ENCODE measurements at places on chromosomes 4 and X.
A peak's percentile ranks its signal among the peaks of the same experiment; 100 is the strongest.

DNA sequence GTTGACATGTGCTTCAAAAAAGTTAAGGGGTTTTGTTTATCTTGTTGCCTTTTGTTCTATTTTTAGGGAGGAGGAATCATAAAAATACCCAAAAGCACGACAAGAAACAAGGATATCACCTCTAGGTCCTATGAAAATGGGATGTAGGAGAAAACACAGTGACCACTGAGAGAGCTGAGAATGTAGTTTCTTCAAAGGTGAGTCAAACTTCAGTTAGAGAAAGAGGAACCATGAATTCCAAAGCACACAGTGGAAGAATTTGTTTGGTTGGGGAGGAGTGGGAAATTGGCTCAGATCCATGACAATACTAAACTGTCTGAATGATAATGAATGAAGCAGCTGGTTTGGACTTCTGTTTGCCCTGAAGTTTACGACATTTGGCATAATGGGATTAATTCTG is 19.1 kb upstream of the FRYL start:
- no peak for DNase-seq

DNA sequence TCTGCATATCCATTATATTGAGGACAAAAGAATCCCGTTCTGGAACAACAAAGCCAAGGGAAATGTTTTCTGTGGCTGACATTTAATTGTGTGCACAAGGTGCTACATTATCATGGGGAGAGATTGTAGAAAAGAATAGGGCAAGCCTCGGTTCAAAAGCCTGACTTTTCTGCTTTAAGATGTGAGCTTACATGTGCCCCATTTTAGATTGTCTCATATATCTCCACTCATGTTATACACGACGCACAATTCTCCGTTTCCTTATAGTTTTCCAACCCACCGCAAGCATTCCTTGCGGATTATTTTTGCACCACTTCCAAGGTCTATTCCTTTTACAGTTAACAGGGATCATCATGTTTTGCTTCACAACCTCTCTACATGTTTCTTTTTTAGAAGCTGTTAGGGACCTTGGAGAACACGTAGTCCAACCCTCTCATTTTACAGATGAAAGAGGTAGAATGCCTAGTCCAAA is 99.6 kb upstream of the MAML3 start:
- DNase-seq: no peak

DNA sequence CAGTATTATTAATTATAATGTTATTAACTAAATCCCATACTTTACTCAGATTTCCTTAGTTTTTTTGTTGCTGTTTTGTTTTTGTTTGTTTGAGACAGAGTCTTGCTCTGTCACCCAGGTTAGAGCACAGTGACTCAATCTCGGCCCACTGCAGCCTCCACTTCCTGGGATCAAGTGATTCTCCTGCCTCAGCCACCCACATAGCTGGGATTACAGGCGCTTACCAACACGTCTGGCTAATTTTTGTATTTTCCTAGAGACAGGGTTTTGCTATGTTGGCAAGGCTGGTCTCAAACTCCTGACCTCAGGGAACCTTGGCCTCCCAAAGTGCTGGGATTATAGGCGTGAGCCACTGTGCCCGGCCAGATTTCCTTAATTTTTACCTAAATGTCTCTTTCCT is 72.2 kb downstream of the ANAPC4 start:
- no peak for DNase-seq

DNA sequence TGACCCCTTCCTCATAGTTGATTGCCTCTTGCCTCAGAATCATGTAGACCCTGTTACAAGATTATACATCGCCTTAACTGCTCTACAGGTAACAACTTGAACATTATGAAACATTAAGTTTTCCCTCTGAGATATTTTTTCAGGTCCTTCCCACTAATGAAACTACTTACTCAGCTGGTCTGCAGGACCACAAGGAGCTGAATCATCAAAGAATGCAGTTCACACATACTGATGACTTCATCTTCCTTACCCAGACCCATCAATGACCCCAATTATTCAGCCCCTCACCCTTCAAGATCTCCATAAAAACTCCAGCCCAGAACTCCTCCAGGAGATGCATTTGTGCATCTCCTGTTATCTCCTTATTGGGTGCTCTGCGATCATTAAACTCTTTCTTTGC is 720.9 kb downstream of the RAPGEF2 start:
- DNase-seq: no peak

GRCh38 chr4:36026348-36026880 is 217.9 kb downstream of the ARAP2 start:
- no peak for DNase-seq

DNA sequence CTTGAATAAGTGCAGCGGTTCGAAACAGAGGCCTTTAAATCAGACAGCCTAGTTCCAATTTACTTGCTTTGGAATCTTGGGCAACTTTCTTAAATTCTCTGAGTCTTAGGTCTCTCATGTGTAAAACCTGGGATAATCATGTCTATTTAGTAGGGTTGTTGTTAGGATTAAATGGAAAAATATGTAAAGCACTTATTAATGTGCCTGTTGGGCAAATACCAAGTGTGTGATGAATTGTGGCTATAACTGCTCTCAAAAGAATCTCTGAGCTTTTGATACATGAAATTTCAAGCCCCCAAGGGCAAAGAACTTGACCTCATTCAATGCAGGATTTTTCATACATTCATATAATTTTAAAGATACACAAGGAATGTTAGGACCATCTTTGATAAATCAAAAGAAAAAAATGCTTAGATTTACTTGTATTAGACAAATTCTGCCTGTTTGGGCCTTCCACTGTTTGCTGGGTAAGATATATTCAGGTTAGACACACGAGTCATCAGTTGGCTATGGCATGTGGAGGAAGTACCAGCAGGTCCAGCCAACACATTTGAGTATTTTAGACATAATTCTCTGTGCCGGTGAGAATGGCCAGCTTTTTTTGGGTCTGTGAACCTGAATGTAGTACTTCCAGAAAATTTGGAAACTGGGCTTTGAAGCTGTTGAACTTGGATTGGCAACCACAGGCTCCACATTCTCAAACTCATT is 241.4 kb upstream of the CNKSR2 start:
- DNase-seq: no peak

DNA sequence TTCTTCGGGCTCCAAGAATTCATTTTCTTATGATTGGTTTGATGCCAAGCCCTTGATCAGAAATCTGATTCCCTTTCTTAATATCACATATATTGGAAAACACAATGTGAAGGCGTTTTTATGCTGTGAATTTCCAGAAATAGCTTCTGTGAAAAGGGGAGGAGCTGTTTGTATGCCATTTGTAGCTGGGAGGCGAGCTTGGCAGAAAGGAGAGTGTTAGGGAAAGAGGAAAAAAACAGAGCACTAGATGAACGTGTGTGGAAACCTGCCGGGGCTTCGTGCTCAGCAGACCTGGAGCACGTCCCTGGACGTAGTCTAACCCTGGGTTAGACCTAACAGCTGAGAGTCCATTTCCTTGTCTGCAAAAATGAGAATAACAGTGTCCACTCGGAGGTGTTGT is 3.4 kb downstream of the CLCN4 start:
- DNase-seq: no peak

- no peak for DNase-seq
Measured at GRCh38 chr4:3250956-3251690, 2.2 kb downstream of the MSANTD1 start.

DNA sequence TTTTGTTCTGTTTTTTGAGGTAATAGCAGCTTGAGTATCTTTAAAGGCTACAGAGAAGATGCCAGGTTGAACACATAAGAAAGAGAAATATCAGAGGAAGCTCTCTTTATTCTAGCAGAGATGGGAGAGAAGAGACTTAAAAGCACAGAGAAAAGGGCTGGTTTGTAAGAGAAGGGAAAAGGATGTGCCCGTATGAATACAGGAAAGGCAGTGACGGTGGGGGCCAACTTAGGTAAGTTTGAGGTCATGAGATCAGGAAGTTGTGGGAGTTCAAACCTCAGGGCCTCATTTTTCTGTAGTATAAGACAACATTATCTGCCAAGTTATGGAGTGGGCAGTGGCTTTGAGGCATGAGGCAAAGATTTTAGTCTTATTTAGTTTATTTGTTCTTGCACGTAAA is 121.3 kb upstream of the S100G start:
- DNase-seq: no peak

DNA sequence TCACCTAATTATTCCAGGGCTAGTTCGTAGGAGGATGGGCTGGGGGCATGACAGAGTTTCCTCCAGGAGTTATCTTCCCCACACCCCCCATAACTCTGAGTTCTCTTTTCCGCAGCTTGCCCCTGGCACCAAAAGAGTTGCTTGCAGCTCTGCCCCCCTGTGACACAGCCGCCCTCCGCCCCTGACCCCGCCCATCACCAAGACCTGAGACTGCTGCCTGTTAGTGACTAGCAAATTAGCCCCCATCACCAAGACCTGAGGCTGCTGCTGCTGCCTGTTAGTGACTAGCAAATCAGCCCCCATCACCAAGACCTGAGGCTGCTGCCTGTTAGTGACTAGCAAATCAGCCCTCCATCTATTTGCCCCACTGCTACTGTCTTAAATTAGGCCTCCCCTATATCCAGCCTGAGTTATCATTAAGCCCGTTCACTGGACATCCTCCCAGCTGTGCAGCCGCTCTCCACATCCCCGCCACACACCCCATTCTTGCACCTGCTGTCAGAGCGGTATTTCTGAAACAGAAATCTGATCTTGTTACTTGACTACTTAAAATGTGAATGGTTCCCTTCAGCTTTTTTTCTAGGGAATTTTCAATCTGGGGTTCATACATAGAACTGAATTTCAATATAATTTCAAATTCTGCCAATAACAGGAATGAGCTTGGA is 1.5 kb upstream of the PAPSS1 start:
- DNase-seq: peak; percentile 37

DNA sequence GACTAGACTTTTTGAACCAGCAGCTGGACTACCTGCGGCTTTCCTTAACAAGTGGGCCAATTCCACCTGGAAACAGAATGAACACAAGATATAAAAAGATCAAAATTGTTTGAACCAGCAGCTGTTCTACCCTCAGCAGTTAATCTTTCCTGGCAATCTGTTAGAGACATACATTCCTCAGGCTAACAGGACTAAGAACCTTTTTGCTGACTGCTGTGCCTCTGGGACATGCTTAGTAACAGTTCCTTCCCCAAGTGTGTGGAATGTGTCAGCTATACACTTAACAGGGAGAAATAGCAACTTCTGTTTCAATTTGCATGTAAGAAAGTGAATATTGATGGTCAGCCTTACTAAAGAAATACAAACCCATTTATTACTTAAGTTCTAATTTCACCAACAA is 554.4 kb downstream of the ARAP2 start:
- no peak for DNase-seq

- DNase-seq: no peak
Measured at GRCh38 chrX:128929271-128930057, 593.8 kb downstream of the SMARCA1 start.

GRCh38 chr4:177232473-177232872 is 77.2 kb upstream of the NEIL3 start:
- no peak for DNase-seq

- DNase-seq: no peak
Measured at GRCh38 chr4:103018391-103019307, 856 bp downstream of the SLC9B1 start.

DNA sequence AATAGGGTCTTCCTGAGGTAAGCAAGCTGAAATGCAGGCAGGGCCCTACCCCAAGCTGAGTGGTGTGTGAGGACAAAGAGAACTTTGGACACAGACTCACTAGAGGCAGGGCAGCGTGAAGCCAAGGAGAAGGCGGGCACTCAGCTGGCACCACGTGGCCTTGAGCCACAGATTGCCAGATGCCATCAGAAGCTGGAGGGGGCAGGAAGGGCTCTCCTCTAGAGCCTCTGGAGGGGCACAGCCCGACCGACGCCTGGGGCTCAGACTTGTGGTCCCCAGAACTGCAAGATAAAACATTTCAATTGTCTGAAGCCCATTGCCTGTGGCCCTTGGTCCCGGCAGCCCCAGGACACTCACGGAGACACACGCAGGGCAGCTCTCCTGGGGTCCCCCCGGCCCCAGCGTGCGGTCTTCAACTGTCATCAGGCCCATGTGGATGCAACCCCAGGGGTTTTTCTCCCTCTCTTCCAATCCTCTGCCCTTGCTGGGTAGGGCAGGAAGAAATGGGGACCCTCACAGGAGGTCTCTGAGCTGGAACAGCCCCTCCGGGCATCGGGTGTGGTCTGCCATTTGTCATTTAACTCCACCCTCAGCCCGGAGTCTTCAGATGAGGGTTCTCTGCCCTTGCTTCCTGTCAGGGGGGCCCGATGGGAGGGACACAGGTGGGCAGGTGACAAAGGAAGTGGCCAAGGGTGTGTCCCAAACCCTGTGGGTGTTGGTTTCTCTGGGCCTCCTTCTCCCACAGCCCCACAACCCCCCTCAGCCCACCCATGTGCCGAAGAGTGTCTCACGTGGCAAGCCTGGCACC is 22.2 kb downstream of the HMX1 start:
- no peak for DNase-seq

GRCh38 chr4:185728893-185729292 is 83.1 kb downstream of the SORBS2 start:
- DNase-seq: no peak

DNA sequence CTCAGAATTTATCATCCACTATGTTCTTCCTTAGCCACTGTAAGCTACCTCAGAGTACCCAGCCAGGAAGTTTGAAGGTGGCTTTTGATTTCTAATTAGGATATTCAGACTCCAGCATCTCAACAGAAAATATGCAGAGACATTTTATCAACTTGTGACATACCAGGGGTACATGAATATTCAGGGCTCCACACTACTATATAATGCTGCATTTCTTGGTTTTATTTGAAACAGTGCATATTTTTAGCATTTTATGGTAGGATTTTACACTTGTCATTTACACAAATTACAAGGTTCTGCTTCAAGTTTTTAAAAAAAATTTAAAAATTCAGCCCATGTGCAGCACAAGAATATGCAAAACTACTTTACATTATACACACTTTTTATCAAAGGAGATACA is 124.7 kb downstream of the UBE2K start:
- DNase-seq: no peak

- DNase-seq: peak; percentile 6
Measured at GRCh38 chrX:140664939-140665338, 44.6 kb upstream of the LINC00632 start.

GRCh38 chr4:97643179-97643578 is 500.1 kb downstream of the STPG2 start:
- DNase-seq: no peak

GRCh38 chr4:58163156-58163555 is 1053.0 kb upstream of the IGFBP7 start:
- no peak for DNase-seq

DNA sequence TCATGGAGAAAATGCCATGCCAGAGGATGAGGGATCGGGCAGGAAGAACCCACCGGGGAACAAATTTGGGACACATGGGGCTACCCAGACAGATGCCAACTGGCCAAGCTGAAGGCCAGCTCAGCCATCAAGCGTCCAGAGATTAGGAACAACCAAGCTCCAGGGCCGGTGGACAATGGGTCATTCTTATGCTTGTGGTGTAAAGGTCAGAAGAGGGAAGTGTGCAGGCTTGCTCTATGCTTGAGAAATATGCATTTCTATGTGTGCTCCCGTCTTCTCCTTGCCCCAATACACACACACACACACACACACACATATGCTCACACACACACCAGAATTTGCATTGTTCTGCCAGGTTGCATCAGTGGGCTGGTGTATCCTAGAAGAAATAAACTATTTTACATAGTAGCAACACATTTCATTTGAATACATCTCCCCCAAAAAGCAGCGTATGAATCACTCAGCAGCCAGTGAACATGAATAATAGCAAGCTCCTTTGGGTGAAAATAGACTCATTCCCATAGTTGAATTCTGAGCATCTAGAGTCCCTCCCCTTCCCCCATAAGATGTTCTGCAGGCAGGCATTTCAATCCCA is 201.9 kb upstream of the PPARGC1A start:
- DNase-seq: no peak

GRCh38 chr4:2068566-2068965 is 9.4 kb downstream of the NAT8L start:
- no peak for DNase-seq
